ENCODE measurements at places on chromosomes 13 and 19.
A peak's percentile ranks its signal among the peaks of the same experiment; 100 is the strongest.

DNA sequence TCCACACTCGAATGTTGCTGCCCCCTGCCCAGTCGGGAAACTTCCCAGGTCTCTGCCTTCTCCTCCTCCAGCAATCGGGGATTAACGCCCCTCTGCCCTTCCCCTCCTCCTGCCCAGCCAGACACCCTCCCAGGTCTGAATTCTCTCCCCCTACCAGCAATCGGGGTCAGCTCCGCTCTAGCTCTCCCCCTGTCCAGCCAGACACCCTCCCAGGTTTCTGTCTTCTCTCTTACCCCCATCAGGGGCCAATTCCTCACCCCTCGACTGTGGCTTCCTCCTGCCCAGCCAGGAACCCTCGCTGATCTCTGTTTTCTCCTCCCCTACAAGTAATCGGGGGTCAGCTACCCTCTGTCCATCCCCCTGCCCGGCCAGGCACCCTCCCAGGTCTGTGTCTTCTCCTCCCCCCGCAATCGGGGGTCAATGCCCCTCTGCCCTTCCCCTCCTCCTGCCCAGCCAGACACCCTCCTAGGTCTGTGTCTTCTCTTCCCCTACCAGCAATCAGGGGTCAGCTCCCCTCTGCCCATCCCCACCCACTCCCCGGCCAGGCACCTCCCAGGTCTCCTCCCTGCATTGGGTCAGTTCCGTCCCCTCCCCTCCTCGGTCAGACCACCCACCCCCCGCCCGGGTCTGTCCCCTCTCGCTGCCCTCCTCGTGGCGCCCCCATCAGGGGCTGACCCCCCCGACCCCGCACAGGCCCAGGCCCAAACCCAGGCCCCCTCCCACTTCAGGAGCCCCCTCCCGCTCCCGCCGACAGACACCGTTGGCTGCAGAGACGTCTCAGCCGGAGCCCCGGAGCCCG is 668 bp downstream of the ZFR2 start:
- DNase-seq, result no peak

DNA sequence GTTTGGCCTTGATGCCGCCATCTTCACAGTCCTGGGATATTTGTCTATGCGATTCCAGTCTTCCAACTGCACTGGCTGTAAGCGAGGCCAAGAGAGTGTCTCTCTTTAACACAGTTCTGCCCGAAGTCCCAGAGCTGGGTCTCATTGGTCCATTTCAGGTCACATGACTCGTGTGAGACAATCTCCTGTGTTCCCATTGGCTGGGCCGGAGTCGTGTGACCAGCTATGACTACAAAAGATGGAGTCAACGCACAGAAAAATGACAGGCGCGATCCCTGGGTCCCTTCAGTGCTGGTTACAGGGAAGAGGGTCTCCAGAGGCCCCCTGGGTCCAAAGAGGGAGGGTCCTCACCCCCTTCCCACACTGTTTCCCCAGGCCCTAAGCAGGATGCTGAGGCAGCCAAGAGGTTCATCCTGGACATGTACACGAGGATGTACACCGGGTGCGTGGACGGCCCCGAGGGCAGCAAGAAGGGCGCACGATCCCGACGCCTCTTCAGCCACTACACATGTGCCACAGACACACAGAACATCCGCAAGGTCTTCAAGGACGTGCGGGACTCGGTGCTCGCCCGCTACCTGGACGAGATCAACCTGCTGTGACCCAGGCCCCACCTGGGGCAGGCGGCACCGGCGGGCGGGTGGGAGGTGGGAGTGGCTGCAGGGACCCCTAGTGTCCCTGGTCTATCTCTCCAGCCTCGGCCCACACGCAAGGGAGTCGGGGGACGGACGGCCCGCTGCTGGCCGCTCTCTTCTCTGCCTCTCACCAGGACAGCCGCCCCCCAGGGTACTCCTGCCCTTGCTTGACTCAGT is 15.9 kb upstream of the S1PR4 start:
- no peak for DNase-seq

DNA sequence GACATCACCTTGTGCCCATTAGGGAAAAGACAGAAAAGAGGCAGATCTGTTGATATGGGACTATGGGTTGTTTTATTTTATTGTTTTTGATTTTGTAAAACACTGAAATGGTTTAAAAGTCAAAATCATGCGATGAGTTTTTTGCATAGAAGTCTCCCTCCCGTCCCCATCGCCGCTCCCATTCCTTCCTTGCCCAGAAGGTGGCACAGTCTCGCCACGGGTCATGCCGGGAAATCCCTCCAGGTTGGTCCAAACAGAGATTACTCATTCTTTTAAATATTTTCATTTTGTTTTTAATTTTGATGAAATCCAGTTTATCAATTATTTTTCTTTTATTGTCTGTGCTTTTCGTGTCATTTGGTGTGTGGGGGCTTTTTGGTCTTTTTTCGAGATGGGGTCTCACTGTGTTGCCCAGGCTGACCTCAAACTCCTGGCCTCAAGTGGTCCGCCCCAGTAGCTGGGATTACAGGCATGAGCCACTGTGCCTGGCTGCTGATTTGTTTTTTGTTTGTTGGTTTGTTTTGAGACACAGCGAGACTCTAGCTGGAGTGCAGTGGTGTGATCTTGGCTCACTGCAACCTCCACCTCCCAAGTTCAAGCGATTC is 9.2 kb downstream of the PGPEP1 start:
- no peak for DNase-seq

- no peak for DNase-seq
These were observed 389.3 kb downstream of the DACH1 start for GRCh38 chr13:71477735-71478134.

DNA sequence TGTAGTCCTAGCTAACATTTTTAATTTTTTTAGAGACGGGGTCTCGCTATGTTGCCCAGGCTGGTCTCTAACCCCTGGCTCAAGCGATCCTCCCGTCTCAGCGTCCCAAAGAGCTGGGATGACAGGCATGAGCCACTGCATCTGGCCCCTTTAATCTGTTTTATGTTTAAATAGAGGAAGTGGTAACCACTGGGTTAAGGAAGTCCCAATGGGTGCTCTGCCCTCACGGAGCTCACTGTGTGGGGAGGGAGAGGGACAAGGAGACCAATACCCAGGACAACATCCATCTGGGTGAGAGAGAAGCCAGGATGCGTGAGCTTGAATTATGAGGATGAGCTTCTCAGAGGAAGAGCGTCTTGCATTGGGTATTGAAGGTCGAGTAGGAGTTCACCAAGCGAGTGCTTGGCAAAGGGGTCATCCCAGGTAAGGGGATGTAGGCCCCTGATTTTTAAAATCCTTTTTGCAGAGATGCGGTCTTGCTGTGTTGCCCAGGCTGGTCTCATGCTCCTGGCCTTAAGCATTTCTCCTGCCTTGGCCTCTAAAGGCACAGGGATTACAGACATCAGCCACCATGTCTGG is 13.8 kb downstream of the YJU2 start:
- no peak for DNase-seq

GRCh38 chr13:54185785-54186184 is 1157.2 kb downstream of the OLFM4 start:
- DNase-seq, result no peak

DNA sequence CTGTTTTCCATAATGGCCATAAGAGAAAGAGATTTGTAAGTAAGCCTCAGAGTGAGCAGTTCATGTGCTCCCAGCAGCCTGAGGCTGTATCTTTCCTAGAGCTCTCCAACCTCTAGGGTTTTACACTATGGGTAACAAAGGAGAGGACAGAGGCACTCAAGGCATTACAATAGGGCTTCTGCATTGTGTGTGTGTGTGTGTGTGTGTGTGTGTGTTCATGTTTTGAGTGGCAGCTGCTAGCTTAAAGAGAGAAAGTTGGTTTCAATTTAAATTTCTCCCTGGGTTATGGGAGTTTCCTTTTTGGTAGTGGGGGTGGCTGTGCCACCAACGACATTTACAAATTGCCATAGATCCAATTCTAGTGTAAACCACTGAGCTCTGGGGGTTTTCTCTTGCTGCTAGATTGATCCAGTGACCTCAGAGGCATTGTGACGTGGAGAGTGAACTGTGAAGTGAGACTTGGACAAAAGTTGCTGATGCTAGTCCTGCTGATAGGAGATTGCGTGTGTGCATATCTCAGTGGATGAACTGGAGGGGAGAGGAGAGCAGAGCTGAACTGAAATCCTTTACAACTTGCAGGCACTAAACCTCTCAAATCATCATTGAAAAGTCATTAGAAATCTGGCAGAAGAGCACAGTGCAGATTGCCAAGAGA is 67.2 kb upstream of the OLFM4 start:
- no peak for DNase-seq

GRCh38 chr19:38004186-38004520 is 97.1 kb downstream of the SIPA1L3 start:
- no peak for DNase-seq

DNA sequence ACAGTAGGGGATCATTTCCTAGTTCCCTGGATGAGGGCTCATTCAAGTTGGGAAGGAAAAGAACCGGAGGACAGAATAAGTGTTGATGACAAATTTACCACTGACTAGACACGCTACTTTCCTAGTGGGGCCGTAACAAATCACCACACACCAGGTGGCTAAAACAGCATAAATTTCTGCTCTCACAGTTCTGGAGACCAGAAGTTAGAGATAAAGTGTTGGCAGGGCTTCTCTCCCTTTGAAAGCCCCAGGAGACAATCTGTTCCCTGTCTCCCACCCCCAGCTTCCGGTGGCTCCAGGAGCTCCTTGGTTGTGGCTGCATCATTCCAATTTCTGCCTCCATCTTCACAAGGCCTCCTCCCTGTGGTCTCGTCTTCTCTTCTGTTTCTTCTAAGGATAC is 65.4 kb upstream of the ARGLU1 start:
- no peak for DNase-seq

GRCh38 chr19:2578391-2578890 is 102.5 kb downstream of the GADD45B start:
- DNase-seq, result no peak

DNA sequence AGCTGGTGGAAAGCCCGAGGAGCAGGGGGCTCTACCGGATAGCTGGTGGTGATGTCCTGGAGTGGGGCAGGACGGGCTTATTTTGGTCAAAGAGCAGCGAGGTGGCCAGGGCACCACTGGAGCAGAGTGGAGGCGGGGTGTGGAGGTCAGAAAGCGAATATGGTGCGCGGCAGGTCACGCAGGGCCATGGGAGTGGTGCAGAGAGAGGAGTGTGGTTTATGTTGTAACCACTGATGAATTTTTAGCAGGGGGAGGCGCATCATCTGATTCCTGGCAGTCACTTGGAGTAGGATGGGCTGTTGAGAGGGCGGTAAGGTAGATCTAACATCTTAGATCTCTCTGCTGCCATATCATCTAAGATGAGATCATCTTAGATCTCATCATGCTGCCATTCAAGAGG is 1.4 kb upstream of the ZNF414 start:
- DNase-seq, result peak; percentile 20

DNA sequence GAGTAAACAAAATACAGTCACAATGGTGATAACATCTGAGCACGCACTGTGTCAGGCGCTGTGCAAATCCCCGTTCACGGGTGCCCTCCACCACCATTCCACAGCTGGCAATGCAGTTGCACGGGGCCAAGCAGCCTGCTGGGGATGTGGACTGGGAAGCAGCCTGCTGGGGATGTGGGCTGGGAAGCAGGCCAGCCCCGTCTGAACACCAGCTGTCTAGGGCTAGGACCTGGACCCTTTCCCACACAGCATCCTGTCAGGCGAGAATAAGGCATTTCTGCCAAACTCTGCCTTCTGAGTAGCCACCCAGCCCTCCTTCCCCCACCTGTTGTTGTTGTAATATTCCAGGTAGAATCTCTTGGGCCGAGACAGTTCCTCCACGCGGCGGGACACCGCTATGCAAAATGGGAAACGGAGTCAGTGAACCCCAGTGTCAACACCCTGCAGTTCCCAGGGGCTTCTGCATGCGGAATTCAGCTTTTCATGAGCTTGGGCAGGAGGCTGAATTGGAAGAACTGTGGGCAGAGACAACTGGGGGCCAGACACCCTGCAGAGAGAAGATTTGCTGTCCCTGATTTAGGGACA is 27.8 kb upstream of the MIER2 start:
- DNase-seq, result no peak

GRCh38 chr13:101795025-101795424 is 342.6 kb downstream of the ITGBL1 start:
- no peak for DNase-seq

DNA sequence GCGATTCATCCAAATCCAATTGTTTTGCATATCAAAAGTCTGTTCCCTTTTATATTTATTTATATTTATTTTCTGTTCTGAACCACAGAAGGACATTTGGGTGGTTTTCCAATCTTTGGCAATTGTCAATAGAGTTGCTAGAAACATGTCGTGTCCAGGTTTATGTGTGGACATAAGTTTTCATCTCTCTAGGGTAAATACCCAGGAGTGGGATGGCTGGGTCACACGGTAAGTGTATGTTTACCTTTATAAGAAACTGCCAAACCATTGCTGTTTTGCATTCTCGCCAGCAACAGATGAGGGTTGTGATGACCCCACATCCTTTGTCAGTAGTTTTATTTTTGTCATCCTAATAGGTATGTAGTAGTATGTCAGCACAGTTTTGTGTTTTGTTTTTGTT is 12.5 kb downstream of the AP1M1 start:
- DNase-seq, result no peak

GRCh38 chr19:29603308-29603707 is 2.8 kb upstream of the POP4 start:
- no peak for DNase-seq

DNA sequence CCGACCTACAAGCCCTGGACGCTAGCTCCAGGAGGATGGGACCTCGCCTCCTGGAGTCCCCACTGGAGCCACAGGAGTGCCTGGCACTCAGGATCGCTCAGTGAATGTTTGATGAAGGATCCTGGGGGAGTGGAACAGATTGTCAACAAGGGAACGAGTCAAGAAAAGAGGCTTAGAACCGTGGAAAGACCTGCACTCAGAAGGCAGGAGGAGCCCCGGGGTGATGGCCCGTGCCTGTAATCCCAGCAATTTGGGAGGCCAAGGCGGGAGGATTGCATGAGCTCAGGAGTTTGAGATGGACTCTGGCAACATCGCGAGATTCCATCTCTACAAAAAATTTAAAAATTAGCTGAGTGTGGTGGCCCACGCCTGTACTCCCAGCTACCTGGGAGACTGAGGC is 38.9 kb downstream of the ATP12A start:
- DNase-seq, result no peak

DNA sequence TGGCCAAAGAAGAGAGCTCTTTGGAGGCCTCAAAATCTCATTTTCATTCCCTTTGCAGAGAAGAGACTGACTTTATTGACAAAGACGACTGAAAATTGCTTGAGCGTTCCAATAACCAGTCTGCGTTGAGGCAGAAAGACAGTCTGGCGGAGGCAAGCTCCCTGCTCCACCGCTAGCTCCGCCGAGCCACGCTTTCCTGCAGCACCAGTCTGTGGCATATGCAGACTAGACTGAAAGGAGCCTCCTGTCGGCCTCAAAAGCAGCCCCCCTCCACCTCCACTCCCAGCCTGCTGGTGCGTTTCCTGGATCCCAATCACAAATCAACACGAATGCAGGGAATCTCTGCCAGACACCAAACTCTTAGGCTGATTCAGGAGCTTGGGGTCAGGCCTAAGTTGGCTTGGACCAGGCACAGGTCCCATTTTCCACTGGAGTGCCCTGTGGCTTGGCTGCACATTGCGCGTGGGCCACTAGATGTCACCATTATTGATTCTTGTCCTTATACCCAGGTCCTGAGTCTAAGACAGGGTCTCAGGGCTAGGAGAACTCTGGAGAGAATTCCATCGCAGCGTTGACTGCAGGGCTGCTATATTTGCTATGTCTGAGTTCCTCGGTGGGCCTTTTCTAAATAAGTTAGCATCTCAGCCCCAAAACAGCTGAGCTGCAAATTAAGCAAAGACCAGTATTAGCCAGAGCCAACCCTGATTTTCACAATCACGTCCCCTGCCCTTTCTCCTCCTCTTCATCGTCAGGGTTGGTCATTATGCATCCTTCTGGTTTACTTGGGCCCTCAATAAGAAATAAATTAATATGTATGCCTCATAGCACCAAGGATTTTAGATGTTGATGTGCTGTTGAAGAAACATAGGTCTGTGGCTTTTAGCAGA is 5.2 kb upstream of the ZNF507 start:
- peak; percentile 17 for DNase-seq
